ENCODE measurements at places on chromosomes 5 and 9.

DNA sequence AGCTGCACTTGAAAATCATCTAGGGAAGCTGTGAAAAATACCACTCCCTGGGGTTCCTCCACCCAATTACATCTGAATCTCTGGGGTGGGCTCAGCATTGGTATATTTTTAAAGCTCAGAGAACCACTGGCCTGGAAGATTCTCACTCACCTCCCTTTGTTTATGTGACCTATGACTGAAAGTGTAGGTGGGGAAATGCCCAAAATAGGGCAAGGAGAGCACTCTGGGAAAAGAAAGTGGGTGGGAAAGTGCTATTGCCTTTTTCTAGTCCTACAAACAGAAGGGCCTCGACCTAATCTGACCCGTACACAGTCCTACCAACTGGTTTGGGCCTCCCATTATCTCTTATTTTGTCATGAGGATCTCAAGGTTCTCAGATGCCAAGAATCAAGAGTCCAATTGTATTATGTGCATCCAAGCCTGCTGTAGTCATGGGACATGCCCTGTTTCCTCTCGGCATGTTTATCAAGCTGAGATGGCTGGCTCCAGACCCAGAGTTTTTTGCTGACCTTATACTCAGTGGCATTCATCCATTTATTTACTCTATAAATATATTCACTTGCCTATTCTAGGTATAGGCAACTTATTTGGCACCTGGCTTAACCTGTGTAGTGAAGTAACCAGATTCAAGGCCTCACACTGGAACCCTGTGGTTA lies 483.7 kb downstream of the ENC1 start:
- DNase-seq: no peak

GRCh38 chr5:83877911-83878706 lies 157.5 kb upstream of the HAPLN1 start:
- DNase-seq: no peak

DNA sequence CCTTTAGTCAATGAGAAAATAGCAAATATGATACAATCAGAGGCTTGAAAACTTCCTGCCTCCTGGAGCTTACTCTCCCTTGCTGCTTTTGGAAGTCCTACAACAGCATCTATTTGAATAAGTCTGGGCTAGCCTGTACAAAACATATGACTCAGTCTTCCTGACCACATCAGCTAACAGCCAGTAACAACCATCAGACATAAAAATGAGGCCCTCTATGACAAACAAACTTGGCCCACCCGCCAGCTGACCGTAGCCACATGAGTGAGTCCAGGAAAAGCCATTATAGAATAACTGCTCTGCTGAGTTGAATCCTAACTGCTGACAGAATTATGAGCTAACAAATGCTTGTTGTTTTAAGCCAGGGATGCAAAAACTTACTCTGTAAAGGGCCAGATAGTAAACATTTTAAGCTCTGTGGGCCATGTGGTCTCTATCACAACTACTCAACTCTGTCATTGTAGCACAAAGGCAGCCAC lies 347.6 kb downstream of the PTPRD start:
- DNase-seq: no peak

GRCh38 chr9:106868565-106868964 lies 5.6 kb downstream of the ZNF462 start:
- no peak for DNase-seq

DNA sequence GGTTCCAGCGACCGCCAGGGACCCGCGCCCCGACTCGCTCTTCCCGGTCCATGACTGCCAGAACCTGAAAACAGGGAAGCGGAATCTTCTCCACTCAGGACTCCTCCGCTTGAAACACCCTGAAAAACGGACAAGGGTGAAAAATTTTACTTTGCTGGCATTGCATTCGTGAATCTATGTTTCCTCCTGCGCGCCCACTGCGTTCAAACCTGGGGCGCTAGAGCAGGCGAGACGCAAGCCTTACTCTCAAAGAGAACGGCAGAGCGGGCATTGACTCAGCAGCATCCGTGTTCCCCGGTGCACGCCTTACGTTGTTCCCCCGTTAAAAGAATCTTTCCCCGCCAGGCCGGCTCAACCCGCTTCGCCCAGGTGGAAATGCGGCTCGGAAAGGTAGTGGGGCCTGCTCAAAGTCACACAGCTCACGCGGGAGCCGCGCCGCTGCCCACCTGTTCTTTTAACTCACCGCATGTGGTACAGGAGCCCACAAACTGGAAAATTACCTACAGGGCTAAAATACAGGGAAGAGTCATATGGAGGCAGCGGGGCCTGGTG lies 999 bp upstream of the DRD1 start:
- no peak for DNase-seq

DNA sequence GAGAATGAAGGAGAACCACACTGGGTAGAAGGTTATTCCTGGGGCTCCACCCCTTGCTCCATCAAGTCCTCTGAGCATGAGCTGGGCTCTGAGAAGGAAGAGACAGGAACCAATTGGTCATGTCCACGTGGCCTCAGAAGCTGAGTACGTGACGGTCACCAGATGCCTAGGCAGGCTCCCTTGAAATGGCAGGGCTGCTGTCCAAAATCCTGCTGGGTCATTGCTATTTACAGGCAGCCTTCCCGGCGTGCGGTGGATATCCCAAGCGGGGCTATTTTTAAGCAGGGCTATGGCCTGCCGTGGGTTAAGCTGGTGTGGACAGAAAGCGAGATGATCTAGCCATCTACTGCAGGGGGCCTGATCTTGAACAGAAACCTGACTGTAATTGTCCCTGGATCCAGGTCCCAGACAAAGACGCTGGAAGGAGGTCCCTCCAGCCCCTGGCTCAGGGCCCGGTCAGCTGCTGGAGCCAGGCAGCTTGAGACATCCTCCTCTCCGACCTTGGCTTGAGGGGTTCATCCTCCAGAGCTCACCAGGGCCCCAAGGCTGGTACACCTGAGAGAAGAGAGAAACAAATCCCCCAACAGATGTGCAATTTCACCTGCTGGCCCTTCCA lies 550 bp upstream of the CKMT2 start:
- no peak for DNase-seq

GRCh38 chr5:62937661-62938558 lies 359.3 kb downstream of the LRRC70 start:
- DNase-seq: no peak

DNA sequence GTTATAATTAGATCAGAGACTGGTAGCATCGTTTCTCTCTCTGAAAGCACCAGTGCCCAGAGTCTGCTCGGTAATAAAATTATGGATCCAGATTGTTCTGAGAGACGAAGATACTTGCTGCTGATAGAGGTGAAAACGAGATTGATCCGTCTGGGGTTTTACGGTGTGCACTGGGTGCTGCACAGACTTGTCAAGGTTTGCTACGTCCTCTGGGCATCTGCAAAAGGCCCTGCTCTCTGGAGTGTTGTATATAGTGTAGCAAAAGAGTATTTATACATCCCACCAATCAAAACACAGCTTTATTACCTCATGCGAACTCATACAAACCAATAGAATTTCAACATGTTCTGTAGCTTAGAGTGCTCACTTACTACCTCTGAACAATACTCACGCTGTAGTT lies 219.3 kb downstream of the PBX3 start:
- no peak for DNase-seq

DNA sequence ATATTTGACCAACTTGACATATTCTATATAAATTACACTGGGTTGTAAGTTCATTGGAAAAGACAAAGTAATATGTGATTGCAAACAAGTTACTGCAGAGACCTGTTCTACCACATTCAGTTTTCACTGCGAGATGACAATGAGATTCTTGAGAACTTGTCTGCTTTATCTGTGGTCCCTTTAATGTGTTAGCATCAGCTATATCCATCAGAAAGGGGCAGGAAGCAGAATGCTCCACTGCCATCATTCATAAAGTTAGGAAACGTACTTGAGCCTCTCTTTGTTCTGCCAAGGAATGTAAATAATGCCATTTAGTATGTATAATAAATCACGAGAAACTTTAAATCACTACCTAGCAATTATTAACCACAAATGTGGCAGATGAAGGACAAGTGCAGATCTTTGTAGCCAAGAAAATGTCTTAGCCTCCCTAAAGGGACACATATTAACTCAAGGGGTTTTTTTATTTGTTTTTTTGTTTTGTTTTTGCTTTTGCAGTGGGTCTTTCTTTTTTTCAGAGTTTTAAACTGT lies 59.4 kb downstream of the GIN1 start:
- DNase-seq: no peak

DNA sequence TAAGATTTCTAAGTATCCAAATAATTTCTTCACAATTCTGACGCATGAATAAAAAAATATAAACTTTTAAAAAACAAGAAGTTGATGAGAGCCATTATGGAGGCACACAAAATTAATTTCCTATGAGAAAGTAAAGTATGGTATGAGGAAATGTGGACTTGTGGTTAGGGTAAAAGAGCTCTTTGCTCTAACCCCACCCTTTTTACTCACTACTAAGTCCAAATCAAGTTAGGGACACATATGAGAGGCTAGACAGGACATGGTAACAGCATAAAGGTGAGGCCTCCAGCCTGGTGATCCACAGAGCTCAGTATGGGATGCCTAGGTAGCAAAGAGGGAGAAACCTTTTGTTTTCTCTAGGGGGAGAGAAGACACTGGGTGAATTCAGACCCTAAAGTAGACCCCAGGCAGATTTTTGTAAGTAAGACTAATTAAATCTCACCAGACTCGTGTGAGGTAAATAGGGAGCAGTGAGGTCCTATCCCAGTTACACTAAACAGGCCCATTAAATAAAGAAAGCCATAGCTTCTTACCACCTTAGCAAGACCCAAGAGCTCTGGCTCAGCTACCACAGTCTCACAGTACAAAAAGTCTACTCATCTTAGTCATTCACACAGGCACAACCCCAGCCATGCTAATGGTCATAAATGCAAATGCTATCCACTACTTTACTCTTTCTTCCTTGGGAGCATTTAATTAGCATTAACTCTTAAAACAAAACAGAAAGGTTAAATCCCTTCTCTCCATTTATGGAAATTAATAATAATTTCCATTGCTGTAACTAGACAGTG lies 42.6 kb downstream of the MLLT3 start:
- no peak for DNase-seq

- no peak for DNase-seq
These were observed 92.1 kb downstream of the PDZD2 start for GRCh38 chr5:31731016-31731415.

DNA sequence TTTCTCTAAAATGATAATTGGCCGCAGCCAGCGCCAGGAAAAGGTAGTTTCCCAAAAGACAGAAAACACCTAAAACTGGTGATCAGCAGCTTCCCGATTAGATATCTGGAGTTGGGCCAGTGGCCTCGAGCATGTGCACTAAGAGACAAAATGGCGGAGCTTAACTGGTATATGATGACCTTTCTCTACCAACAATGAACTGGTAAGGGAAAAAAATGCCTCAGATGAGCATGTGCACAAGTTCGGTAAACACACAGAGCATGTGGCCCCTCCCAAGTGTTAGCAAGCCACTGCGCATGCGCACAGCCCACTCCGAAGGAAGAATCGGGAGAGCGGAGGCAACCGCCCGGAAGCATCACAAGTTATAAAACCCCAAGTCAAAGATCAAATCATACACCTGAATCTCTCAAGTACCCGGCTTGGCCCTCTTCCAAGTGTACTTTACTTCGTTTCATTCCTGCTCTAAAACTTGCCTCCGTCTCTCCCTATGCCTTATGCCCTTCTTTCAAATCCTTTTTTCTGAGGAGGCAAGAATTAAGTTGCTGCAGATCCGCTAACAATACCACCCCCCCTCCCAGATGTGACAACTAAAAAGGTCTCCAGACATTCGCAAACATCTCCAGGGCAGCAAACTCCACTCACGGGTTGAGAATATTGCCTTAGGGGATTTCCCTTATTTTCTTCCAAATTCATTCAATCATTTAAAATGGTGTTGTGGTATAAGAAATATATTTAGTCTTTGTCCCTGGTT lies 15.0 kb upstream of the PTBP3 start:
- DNase-seq: peak; percentile 60

- DNase-seq: no peak
These were observed 2.3 kb downstream of the SLC22A4 start for GRCh38 chr5:132296412-132297016.

- no peak for DNase-seq
These were observed 10.5 kb downstream of the KIF4B start for GRCh38 chr5:155024015-155024414.

DNA sequence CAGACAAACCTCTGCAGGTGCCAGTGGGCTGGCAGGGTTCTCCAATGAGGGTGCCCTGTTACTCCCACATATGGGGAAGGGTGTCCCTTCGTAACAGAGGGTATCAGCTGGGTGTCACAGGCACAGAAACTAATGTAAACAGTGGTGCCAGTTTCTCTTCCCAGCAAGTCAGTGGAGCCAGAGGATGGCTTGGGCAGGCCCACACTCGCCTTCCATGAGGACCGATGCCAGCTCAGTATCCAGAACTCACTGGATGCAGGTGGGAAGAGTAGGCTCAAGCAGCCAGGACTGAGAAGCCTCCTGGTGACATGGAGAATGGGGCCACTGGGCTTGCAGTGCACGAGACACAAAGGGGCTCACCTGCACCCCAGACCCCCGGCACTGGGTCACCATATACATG lies 30.4 kb downstream of the FSTL4 start:
- no peak for DNase-seq

DNA sequence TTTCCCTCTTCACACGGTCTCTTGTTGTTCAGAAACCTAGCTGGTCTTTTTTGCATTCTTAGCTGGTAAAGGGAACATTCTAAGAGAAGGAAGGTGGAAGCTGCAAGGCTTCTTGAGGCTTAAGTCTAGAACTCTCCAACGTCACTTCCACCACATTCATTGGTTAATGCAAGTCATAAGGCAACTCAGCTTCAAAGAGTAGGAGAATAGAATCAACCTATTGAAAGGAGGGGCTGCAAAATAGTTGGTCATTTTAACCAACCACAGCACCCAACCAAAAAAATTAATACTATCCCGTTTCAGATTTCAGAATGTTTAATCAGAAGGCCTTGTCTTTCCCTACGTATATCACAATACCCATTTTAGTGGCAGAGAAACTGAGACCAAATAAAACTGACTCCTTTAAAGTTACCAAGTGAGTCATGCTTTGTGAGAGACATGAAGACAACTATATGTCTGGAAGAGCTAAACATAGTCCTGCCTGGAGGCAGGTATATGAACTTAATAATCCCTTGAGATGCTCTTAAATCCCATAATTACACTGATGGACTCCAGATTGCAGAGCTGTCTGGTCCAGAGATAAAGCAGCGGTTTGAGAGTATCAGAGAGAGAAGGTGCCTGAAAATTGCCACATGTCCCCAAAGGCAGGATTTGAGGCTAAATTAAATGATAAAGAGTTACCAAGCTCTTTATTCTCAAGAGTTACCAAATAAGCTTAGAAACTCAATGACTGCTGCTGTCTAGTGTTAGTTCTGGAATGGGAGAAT lies 14.4 kb downstream of the DOCK8 start:
- no peak for DNase-seq

DNA sequence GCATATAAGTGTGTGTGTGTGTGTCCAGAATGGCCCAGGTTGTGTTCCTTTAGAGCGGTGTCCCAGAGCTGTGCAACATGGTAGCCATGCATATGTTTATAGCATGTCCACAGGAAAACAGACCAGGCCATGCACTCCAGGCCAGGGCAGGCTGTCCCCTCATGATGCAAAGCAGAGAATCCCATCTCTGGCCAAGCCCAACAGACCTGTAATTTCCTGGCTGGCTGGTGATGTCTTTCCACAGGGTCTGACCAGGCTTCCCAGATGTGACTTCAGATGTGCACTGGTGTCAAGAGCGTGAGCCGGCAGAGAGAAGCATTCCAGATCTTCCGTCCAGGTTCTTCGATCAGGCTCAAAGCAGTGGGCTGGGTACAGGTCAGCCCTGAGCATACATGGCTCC lies 21.1 kb upstream of the TCF7 start:
- DNase-seq: no peak

GRCh38 chr5:103601314-103601713 lies 38.7 kb upstream of the NUDT12 start:
- DNase-seq: no peak

- DNase-seq: no peak
These were observed 417.0 kb downstream of the ARHGEF28 start for GRCh38 chr5:74042959-74043358.

Data from stimulated activated naive B cell treated with anti-CD40 and anti-IgM and Interleukin-4, amounts not matched to agents 10 μg/mL and 1 μg/mL and 100 μg/mL, for 72 hours (primary cell).